CD4-positive, alpha-beta T cell treated with Interleukin-1 beta for 1 hour (primary cell): ENCODE measurements at places on chromosomes 4 and X.

GRCh38 chrX:48910926-48911411, 477 bp downstream of the SLC35A2 start:
- DNase-seq: no peak

DNA sequence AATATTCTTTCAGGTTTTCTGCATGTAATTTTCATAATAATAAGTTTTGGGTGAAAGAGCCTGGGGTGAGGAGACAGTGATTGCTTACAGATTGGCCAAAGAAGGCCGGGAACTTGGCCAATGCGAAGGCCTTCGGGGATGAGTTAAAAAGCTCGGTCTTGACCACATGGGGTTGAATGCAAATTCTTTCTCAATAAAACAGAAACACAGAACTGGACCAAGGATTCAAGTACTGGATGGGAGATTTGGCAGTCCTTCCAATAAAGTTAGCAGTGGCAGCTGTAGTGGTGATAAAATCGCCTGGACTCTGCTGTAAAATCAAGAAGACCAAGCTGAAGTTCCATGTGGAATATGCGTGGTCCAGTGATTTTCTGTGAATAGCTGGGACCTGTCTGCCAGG, 282.2 kb upstream of the KLF3 start:
- DNase-seq: no peak

DNA sequence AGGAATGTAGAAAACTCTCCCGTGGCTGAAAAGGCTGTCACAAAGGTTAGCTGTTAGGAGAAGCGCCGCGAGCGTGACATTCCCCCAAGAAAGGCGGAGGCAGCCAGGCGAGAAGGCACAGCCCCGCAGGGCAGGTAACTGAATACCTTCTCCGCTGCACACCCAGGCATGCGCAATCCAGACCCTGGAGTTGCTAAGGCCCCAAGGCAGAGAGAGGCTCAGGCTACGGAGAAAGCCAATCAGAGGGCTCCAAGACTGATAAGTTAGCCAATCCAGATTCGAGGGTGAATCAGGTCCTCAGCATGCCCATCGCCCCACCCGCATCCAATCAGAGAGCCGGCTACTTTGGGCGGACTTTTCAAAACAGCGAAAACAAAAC, 485 bp upstream of the CCNG2 start:
- DNase-seq: peak; percentile 99

DNA sequence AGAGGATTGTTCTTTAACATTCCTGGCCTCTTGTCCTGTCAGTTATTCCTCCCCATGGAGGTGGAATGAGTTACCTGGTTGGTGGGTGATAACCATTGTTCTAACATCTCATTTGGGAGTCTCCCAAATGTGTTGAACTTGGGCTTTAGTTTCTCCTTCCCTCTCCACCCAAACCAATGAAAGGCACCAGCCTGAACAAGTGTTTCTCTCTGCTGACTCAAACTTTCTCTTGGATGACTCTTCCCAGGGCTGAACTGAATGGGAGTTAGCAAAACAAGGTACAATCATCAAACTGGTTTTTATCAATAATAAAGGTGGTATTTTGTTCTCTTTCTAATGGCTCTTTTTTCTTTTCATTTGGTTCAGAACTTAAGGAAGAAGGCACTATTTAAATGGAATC, 2.7 kb downstream of the DYNLT3 start:
- DNase-seq: no peak

DNA sequence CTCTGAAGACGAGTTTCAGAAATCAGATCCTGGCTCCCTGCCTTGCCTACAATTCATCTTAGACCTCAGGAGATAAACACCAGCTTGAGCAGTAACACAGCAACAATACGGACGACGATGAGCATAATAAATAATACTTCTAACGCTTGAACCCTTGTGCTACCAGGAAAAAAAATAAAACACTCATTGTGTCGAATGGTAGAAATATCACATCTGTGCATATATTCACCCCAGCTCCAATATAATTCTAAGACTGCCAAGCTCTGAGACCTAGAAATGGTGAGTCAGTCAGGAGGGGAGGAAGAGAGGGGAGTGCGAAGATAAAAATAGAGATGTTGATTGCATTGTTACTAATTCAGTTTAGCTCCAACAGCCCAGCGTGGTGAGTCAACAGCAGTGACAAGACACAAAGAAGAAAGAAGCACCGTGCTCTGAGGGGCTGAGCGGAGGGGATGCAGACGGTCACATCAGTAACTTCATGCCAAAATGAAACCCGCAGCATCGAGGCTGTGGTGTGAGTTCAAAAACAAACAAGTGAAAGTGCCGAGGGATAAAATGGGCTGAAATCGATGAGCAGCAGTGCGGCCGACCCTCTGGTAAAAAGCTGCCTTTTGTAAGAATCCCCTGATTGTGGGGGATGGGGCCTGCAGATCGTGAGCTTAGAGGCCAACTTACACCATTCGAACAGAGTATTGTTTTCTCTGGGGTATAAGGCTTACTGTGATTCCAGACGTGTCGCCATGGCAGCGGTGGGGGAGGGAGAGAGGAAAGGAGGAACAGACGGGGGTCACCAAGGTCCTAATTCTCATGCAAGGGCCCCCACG, 150.4 kb downstream of the MGST2 start:
- DNase-seq: peak; percentile 39

GRCh38 chrX:96435378-96436035, 249.1 kb upstream of the DIAPH2 start:
- DNase-seq: no peak

- no peak for DNase-seq
These were observed 25.9 kb downstream of the COL25A1 start for GRCh38 chr4:109276482-109277095.

DNA sequence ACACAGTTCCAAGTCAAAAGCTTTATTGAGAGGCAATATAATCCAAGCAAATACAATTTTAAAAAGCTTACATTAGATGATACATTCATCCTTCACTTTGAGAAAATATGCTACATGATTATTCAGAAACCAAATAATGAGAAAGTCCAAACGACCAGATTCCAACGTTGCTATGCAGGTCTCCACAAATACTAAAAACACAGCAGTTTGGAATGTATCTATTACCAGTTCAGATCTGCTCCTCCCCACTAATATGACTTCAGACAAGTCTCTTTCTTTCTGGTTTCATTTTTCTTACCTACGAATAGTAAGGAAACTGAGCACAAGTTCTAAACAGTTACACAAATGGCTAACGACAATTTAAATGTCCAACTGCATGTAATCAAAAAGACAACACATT, 9.5 kb downstream of the NAF1 start:
- DNase-seq: no peak

DNA sequence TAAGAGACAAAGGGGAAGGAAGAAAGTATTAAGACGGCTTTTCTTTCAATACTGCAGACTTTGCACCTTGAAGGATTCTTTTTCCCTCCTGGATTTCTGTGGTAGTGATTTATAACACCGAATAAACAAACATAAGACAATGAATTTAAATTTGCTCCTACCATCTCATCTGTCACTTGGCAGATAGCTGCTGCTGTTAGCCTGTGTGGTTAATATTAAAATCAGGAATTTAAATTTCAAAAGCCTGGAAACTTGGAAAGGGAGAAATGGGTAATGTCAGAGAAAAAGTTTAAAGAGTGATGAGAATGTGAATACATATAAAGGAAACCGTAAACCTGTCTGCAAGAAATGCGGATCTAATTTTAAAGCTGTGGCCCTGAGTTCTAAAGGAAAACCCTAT, 3.4 kb downstream of the FAM149A start:
- DNase-seq: no peak

GRCh38 chrX:3159995-3160720, 118.9 kb downstream of the ARSF start:
- no peak for DNase-seq

DNA sequence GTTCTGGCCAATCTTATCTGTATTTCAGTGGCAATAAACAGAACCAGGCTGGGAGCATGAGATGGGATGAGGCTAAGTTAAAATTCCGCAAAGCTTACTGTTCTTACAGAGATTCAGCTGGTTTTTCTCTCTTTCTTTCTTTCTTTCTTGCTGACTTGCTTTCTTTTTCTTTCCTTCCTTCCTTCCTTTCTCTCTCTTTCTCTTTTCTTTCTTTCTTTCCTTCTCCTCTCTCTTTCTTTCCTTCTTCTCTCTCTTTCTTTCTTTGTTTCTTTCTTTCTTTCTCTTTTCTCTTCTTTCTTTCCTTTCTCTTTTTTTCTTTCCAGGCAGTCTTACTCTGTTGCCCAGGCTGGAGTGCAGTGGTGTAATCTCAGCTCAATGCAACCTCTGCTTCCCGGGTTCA, 24.4 kb downstream of the SPACA5B start:
- DNase-seq: no peak

DNA sequence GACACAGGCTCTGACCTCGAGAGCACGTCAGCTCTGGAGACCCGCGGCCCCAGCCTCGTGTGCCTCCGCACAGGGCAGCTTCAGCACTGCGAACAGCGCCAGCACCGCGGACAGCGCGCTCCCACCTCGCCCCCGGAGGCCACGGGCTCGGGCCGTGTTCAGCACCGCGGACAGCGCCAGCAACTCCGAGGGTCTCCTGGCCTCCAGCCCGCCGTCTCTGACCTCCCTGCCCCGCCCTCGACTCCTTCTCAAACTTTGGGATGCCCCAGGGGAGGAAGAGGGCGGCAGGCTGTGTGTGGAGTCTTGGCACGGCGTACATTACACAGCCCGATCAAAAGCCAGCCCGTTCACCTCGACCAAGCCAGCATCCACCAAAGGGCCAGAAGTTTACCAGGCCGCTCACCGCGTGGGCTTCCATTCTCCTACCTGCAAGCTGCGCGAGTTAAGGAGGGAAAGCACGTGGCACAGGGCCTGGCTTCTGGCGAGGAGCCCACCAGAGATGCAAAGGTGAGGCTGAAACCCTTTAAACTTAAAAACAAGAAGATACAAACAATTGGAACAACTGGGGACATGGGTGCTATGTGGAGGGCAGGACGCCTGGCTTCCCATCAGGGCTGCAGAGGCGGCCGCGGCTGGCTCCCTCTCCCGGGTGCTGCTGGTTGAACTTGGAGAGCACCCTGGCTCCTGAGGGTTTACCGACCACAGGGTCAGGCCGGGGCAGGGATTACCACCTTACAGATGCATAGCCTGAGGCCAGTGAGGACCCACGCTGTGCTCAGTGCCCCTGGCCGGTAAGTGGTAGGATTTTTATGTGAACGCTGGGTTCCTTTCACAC, 4.5 kb upstream of the NKX1-1 start:
- peak; percentile 31 for DNase-seq

GRCh38 chr4:76872556-76872955, 25.4 kb downstream of the SOWAHB start:
- no peak for DNase-seq

- DNase-seq: no peak
These were observed 96.5 kb downstream of the CHRDL1 start for GRCh38 chrX:110699109-110699508.
